AG09309 (cell line): ENCODE measurements at places on chromosomes 3 and 15.

- DNase-seq = no peak
Measured at GRCh38 chr15:31230630-31231485, 95.8 kb upstream of the KLF13 start.

DNA sequence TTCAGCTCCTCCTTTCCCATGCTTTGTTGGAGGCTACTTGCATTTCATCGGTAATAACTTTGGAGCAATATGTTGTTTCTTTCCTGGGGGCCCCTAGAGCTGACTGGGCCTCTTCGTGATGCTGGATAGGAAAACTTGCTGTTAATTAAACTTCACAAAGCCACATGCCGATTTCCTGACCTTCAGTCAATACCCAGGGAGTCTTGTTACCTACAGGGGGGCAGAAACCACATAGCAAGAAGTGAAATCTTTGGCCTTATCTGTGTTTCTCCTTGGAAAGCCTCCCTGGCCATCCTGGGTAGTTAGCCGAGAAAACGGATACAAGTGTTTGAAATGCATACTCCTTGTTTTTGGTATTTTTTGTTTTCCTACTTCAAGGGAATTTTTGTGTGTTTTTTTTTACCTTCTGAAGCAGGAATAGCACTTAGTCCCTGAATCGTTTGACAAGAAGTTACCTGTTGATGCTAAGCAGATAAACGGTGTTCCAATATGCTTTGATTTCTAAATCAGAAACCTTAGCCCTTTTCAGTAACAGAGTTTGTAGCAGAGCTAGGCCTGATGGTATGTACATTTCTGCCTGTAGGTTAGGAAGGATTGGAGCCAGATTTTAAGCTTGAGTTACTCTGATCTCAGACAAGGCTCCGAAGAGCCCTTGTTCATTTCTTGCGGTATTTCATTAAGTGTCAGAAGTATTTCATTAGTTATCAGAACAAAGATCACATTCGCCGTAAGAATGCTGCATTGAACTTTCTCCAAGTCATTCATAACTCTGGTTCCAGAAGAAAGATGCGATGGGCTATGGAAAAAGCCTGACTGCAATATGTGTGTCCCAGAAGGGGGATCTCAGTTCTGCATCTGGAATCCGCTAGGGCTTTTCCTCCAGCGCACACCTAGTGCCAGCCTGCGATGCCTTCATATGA lies 111.5 kb downstream of the THSD4 start:
- no peak for DNase-seq

DNA sequence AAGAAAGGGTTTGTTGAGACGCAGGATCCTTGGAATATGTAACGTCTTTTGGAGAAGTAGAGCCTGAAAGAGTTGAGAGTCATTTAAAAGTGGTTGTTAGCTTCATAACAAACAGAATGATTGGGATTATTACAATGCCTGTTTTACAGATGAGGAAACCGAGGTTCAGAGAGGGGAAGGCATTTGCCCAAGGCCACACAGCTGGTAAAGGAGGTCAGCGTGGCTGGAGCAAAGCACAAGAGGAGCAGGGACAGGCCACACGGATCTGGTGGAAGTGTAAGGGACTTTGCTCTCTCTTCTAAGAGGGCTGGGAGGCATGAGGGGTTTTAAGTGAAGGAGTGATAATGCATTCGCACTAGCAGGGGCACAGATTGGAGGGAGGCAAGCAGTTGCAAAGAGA lies 6.2 kb upstream of the OXTR start:
- DNase-seq = no peak

GRCh38 chr3:39529577-39529976 lies 62.1 kb downstream of the MOBP start:
- DNase-seq = no peak

- DNase-seq = no peak
Measured at GRCh38 chr3:87201727-87202126, 25.4 kb upstream of the CHMP2B start.

GRCh38 chr3:74353039-74353438 lies 261.4 kb downstream of the CNTN3 start:
- DNase-seq = no peak

DNA sequence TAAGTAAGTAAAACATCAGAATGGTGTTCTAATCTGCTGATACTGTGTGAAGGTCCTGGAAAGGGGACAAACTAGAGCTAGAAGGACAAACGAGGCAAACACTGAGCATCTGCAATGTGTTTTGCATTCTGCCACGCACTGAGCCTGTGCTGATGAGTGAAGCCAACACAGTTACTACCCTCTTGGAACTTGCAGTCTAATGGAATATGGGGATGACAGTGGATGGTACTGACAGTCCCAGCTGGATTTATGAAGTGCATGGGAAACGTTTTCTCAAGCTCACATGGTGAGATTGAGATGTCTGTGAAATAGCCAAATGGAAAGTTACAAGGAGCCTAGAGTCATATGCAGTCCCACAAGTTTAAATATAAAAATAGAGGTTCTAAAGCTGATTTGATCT lies 86.6 kb downstream of the FOXB1 start:
- no peak for DNase-seq
